Activated CD4-positive, alpha-beta T cell treated with anti-CD3 and anti-CD28 coated beads for 24 hours (primary cell): ENCODE measurements at places on chromosomes 7 and 10.

DNA sequence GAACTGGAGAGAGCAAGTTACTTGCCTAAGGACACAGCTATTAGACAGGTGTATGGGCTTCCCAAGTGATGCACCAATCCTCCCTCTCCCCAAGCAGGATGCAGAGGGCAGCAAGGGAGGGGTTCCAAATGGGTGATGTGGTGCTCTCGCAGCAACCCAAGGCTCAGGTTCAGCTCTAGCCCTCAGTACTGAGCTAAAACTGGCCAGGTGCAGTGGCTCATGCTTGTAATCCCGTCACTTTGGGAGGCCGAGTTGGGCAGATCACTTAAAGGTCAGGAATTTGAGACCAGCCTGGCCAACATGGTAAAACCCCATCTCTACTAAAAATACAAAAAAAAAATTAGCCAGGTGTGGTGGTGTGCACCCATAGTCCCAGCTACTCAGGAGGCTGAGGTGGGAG is 40.7 kb downstream of the GPRIN2 start:
- DNase-seq, result no peak

DNA sequence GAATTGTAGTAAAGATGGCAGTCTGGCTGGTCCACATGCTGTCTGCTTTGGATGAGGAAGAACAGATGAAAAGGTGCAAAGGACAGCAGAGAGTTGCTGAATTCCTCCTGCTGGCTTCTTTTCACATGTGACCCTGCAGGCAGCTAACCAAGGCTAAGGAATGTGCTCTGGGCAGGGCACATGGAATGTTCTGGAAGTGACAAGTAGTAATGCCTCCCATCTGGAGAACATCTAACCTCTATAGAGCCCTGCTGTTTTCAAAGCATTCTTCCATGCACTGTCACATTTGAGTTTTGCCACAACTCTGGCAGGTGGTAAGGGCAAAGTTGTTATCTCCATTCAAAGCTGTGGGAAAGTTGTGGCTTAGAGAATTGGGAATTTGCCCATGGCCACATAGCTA is 208.8 kb downstream of the STK31 start:
- DNase-seq, result no peak

GRCh38 chr7:159231017-159231416 is 86.3 kb upstream of the VIPR2 start:
- no peak for DNase-seq

DNA sequence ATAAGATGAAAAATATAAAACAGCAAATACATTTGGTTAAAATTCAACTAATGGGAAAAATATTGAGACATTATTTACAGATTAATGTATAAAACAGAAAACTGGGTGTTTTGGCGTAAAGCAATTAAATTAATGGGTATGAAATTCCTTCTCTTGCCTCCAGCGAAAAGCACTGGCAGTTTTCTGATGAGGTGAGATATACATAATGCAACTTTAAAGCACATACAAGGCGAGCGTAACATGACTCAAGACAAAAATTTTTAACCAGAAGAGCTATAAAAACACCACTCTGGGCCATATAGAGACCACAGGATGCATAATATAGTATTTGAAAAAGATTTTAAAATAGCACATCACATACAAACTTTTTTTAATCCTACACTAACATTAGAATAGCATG is 120.6 kb downstream of the ODAD2 start:
- no peak for DNase-seq

GRCh38 chr10:17358461-17358860 is 95.9 kb downstream of the ST8SIA6 start:
- no peak for DNase-seq

DNA sequence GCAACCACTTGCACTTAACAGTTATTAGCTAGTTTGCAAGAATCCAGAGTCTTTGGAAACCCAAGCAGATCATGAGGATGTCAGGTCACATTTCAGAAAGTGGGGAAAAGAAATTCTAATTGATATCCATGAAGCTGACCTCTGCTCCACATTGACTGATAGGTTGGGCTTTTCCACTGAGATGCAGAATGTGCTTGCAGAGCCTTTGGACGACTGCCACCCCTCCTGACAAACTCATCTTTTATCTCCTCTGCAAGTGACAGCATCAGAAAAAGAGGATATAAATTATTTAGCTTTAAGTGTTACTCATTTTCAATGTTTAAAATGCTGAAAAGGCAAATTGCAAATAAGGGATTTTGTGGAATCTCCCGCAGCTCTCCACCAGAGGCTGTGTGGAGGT is 75.3 kb downstream of the C10orf90 start:
- DNase-seq, result no peak

- no peak for DNase-seq
Observed at GRCh38 chr10:84196083-84196482, 1.7 kb downstream of the CDHR1 start.

DNA sequence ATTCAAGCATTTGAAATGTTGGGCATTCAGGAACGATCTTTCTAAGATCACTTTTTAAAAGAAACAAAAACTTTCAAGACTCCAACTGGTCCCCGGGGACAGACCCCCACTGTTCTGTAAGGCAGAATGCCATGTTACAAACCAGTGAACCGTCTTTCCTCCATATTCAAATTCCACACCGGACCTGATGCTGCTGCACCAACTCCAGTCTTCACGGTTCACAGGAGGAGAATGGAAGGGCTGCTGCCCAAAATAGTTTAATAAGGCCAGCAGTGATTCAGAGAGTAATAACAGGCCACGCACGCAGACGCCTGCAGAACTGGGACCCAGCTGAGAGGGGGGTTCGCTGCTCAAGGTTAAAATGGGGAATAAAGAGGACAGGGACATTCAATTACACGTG is 47.2 kb downstream of the OSBPL3 start:
- DNase-seq, result no peak

GRCh38 chr10:119136084-119136483 is 29.4 kb downstream of the SFXN4 start:
- DNase-seq, result no peak

DNA sequence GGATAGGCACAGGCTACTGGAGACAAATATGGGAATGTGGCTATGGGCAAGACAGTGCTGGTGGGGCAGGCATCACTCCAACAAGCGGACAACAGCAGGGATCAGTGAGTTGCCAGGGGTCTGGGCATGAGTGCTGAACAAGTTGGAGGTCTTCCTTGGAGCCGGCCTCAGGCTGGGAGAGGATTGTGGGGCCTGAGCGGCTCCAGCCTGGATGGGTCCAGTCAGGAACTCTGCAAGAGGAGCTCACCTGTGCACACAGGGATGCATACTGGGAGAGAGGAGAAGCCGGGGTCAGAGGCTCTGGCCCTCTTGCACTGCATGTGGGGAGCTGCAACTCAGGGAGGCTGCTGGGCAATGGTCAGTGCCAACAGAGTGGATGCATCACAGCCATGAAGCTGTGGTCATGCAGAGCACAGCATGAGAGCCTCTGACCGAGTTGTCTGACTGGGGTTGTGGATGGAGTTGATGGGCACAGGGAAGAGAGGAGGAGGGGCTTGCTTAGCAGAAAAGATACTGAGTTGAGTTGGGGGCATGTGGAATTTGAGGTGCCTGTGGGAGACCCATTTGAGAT is 204.0 kb upstream of the ZNF32 start:
- DNase-seq, result no peak

DNA sequence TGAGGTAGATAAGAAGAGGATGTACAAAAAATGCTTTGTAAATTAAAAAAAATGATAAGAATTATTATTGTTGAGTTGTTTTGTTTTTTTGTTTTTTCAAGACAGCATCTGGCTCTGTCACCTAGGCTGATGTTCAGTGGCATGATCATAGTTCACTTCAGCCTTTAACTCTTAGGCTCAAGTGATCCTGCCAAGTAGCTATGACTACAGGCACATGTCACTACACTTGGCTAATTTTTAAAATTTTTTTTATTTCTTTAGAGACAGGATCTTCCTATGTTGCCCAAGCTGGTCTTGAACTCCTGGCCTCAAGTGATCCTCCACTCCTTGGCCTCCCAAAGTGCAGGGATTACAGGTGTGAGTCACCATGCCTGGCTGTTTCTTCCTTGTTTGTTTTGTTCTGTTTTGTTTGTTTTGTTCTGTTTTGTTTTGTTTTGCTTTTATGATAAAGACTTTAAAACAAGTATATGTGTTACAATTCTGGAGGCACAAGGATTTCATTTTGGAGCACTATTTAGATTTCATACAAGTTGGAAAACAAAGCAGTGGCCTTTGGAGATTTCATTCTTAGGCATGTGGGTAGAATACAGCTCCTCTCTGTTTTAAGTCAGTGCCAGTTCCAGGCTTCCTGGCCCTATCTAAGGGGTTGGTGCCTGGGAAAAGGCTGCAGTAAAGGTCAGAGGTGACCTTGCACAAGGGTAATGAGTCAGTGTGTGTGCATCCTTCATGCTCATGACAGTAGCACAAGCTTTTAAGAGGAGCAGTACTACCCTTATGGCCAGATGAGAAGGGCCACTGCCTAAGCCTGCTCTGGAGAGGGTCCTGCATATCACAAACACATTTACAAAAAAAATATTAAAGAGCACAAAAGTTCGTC is 17.9 kb downstream of the FGFBP3 start:
- no peak for DNase-seq

GRCh38 chr7:41582116-41582515 is 120.8 kb downstream of the INHBA start:
- no peak for DNase-seq

GRCh38 chr10:102202386-102202785 is 23.7 kb upstream of the ELOVL3 start:
- DNase-seq, result no peak

- DNase-seq, result no peak
Observed at GRCh38 chr7:152076324-152076821, 50.9 kb downstream of the GALNT11 start.

DNA sequence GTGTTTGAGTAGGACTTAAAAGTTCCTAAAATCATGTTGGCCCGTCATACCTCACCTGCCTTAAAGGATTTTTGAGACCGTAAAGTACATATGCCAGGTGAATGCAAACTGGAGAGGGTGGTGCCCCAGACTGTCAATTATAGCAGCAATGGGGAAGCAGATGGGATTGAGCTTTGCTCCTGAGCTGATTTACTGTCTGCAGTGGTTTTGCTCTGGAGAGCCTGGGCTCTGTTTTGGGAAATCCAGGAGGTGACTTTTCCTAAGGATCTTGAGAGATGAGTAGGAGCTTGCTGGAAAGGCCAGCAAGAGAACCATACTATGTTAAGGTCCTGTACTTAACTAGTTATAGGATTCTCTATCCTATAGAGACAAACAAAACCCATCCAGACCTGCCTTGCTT is 43.0 kb downstream of the COL13A1 start:
- DNase-seq, result no peak

DNA sequence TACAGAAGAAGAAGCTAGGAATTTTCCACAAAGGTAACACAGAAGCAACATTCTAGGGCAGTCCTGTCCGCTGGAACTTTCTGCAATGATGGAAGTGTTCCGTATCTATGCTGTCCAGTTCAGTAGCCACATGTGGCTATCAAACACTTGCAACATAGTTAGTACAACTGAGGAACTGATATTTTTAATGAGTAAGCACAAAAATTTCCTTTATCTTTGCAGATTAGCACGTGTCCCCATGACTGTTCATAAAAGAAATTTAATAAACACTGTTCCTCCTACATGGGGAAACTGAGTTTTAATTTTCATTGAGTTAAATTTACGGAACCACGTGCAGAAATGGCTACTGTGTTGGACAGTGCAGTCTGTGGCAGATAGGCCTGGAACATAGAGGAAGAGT is 336.4 kb upstream of the KMT2E start:
- no peak for DNase-seq

DNA sequence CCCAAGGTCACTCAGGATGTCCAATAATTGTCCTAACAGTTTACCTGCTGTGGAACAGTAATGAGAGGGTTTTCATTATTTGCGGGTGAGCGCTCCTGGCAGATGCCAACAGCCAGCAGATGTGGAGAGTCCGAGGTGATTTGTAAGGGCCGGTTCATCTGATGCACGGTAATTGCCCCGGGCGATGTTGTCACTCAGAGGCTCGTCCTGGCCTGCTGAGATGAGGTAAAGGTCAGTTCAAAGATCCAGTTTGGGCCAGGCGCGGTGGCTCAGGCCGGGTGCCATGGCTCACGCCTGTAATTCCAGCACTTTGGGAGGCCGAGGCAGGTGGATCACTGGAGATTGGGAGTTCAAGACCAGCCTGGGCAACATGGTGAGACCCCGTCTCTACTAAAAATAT is 16.9 kb downstream of the LHPP start:
- DNase-seq, result no peak

DNA sequence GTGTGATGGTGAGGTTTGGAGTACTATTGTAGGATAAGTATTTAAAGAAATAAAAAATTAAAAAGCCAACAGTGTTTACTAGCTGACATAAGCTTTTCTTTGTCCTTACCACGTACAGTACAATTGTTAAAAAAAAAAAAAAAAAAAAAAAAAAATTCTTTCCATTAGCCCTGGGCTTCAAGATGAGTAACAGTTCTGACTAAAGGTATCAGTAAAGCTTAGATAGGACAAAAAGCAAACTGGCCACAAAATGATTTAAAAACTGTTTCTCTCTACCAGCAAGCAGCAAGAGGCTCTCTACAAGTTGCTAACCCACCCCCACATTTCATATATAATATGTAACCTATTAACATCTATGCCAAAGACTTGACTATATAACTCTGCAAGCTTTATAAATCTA is 17.5 kb downstream of the HYCC1 start:
- DNase-seq, result no peak

DNA sequence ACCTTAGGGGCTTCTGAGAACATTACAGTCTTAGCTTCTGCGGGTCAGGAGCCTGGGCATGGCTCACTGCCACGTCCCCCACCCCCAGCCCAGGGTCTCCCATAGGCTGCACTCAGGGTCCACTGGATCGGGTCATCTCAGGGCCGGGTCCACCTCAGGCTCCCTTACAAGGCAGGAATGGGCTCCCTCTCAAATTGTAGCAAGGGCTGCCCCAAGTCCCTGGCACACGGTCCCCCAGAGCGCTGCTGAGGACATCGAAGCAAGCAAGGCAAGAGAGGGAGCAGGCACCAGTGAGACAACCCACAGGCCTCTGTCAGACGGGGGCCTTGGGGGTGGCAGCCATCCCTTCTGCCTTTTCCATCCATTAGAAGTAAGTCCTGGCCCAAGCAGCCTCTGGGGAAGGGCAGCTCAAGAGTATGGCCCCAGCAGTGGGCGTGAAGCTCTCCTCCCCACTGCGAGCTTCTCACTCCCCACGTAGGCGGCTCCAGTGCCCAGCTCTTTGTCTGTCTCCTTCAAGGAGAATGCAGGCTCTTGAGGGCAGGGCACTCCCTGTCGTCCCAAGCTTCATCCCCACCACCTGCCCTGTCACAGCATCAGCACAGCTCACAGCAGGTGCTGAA is 18.0 kb upstream of the RET start:
- no peak for DNase-seq

GRCh38 chr10:76251841-76252671 is 820.6 kb downstream of the LRMDA start:
- DNase-seq, result no peak

- no peak for DNase-seq
Observed at GRCh38 chr10:46231087-46231486, 55.7 kb upstream of the ANTXRL start.

DNA sequence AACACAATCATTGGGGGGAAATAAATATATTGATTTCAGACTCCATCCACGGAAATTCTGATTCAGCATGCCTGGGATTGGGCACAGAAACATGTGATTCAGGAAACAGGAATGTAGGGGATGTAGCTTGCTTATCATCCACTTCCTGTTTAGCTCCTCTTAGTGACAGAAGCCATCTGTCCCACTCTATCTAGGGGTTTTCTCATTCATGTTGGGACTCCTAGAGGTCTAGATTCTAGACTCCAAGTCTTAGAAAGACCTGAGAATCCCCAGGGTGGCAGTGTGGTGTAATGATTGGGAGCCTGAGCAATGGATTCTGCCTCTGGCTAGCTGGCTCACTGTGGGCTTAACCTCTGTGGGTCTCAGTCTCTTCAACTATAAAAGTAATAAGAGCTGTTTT is 67.9 kb downstream of the CDK1 start:
- no peak for DNase-seq

GRCh38 chr7:7157177-7157886 is 25.0 kb upstream of the C1GALT1 start:
- no peak for DNase-seq
